ENCODE measurements at places on chromosomes 11 and 22. TPM values are rescaled to one million over a fixed set of nuclear protein-coding genes. Genes with fewer than 3 reads are reported as not detected.

Gene PGA4
- not detected for total RNA-seq

Gene RFPL1
- not detected for total RNA-seq

Gene A4GALT
- 61.4 TPM for total RNA-seq

Gene SLC22A25
- total RNA-seq = not detected

Gene HTR3A
- 14.5 TPM for total RNA-seq

DNA sequence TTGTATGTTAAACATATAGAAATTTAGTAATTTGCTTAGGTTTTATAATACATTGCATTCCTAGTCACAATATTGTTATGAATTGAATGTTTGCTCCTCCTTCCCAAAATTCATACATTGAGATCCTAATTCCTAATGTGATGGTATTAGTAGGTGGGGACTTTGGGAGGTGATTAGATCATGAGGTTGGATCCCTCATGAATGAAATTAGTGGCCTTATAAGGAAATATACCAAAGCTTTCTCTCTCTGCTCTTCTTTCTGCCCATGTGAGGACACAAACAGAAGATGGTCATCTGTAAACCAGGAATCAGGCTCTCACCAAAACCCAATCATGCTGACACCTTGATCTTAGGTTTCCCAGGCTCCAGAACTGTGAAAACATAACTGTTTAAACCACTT, 41.3 kb upstream of the POU2AF2 start:
- no peak for DNase-seq

- DNase-seq = peak; percentile 92
Measured at GRCh38 chr22:29306175-29306834, at the start of gene GAS2L1. Gene GAS2L1, plus strand, starts transcription at chr22:29306650. Its CDS starts 1,456 bp downstream, at chr22:29308106.

- no peak for DNase-seq
Measured at GRCh38 chr11:119100994-119101758, 477 bp downstream of the DPAGT1 start.

DNA sequence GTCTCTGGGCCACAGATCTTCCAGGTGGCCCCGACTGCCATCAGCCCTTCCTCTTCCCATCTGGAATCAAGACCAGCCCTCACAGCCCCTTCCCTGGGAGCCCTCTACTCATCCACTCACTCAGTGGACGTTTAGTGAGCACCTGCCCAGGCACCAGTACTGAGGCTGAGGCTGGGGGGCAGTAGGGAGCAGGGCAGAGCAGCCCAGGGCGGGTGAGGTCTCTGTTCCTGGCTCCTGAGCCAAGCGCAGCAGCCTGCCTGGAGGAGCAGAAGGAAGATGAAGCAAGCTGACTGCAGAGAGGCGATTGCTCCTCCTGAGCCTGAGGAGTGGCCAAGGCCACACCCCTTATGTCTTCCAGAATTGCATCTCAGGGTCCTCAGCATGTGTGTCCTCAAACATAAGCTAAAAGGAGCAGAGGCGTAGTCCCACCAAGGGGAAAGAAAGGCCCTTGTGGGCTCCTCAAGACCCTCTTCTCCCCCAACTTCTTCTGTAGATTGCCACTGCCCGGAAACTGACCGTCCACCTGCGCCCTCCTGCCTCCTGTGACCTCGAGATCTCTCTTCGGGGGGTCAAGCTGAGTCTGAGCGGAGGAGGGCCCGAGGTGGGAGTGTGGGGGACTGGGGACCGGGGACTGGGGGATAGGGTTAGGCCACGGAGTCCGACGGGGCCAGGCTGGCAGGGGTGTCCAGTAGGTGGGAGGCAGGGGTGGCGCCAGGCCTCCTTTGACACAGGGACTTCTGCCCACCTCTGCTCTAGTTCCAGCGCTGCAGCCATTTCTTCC, 5.8 kb downstream of the MAPK8IP2 start:
- DNase-seq = no peak

DNA sequence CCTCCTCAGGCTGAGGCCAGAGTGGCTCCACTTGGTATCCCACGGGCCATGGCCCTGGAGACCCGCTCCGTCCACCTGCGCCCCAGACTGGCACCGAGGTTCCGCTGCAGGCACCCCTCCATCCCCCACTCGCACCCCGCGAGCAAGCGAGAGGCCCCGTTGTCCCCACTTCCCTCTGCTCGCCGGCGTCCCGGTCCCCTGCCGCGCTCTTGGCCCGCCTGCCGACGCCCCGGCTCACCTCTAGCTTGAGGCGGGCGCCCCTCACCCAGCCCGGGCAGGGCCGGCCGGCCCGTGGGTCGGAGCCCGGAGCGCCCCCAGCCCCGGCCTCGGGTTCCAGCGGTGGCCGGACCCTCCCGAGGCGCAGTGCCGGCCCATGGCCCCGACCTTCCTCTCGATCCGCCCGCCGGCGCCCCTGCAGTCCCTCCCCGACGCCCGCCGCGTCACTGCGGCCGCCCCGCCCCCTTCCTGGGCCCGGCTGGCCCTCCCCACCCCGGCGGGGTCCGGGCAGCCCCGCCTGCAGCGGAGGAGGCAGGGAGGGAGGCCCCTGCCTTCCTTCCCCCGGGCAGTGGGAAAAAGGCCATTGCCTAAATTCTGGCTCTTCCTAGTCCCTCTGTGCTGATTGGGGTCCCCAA, at the start of gene PITPNM1:
PITPNM1 (minus strand) TSS at position 414 of the 632 bp plus-strand sequence. CDS start 1,183 bp downstream, outside the sequence.
- peak; percentile 64 for DNase-seq
